Stimulated activated CD8-positive, alpha-beta memory T cell treated with anti-CD3 and anti-CD28 coated beads, Interleukin-15, amount 100 ng/mL, for 48 hours (primary cell): ENCODE measurements at places on chromosomes 11 and 22.
A peak's percentile ranks its signal among the peaks of the same experiment; 100 is the strongest.

DNA sequence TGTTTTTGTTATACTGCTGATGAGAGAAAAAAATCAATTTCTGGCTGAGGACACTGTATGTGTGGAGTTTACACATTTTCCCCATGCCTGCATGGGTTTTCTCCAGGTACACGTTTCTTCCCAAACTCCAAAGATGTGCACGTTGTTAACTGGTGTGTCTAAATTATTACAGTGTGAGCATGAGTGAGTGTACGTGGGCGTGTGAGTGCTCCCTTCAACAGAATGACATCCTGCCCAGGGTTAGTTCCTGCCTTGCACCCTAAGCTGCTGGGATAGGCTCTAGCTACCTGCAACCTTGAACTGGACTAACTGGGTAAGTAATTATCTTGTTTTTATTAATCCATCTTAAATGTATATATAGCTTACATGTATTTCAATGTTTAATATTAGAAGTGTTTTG, 5.5 kb downstream of the NPAT start:
- DNase-seq, result no peak

DNA sequence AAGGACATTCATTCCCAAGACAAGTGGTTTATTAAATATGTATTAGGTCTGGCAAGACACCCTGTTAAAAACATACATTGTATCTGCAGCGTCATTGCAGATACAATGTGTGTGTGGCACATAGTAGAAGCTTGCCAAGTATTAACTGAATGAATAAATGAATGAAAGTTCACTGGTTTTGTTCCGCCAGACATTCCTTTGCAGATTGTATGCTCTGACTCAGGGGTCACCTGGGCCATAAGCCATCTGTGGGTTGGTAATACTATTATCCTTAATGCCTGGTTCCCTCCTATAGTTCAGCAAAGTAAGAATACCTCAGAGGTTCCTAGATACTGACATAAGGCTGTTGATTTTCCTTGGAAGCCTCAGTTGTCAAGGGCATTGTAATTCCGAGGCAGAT, 377.3 kb upstream of the CCDC90B start:
- DNase-seq, result no peak

GRCh38 chr11:128505449-128506065, 81.8 kb downstream of the ETS1 start:
- no peak for DNase-seq

GRCh38 chr11:43197379-43197778, 114.4 kb upstream of the API5 start:
- DNase-seq, result no peak

GRCh38 chr11:107612445-107612844, 21.5 kb downstream of the ELMOD1 start:
- DNase-seq, result no peak

GRCh38 chr11:62832336-62833234, at the start of gene TEX54:
Gene TEX54, minus strand, starts transcription at chr11:62832841.
- no peak for DNase-seq

DNA sequence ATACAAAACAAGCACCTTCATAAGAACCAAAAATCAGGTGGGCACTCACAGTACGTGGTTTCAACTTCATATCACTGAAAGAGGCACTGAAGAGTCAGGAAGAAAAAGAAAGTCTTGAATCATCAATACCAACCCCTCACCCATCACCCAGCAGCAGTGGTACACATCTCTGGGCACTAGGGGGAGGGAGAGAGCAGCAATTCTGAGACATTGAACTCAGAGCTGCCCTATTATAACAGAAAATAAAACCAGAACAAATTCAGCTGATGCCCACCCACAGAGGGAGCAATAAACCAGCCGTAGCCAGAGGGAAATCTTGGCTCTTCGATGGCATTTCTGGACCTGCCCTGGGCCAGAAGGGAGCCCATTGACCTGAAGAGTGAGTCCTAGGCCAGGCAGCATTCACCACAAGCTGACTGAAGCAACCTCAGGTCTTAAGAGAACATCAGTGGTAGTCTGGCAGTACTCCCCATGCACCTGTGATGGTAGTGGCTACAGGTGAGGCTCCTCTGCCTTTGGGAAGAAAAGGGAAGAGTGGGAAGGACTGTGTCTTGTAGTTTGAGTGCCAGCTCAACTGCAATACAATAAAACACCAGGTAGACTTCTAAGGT, 42.2 kb upstream of the FAM181B start:
- no peak for DNase-seq

DNA sequence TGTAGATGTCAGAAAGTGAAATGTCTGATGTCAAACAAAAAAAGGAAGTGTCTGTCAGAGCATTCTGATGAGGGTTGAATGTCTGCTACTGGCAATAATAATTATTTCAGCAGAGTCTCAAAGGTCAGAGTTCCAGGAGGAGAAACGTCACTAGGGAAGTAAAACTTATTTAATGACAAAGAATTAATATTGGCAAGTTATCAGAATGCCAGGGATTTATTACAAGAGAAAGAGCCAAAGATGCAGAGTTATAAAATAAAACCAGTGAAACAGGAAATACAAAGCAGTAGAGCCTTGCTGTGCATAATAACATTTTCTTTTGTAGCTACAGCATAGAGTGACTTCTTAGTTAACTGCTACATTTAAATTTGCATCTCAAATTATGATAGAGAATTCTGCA, 504.0 kb upstream of the LRRC4C start:
- DNase-seq, result no peak

GRCh38 chr11:35182317-35182939, 43.5 kb downstream of the CD44 start:
- no peak for DNase-seq

DNA sequence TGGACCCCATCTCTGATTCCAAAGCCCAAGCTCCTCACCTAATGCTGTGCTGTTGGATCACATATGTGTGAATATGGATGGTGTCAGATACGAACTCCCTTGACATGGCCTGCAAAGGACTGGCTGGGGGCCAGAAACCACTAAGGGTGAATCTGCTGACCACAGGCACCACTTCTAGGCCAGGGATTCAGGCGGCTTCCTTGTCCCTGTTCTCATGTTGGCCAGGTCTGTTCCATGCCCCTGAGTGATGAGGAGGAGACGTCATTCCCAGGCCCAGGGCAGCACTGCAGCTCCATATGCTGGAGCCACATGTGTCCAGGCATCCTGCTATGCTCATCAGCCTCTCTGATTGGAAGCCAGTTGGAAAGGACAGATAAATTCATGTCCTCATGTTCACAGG, 130.0 kb upstream of the BDNF start:
- DNase-seq, result no peak

DNA sequence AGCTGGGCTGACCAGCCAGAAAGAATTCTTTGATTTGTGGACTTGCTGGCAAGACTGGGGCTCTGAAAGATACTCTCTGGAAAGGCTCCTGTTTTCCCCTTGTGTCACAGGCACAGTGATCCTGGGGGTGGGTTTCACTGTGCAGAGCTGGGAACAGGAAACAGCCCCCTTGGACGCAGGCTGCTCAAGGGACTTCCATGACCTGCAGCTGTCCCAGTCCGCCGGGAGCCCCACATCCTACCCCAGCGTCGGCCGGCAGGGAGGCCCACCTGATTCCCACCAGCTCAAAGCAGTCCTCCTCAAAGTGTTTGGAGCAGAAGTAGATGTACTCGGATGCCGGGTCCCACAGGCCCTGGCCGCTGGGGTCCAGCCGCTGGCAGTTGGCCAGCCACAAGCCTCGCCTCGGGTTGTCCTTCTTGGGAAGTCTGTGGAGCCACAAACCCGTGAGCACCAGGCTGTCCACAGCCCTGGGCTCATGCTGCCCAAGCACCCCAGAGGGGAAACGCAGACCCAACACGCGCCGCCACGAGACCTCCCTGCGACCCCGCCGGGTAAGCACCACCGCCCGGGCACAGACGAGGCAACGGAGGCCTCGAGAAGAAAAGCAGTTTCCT, 824 bp downstream of the THAP7 start:
- DNase-seq, result no peak

- DNase-seq, result no peak
These were observed 1.3 kb upstream of the KMT5B start for GRCh38 chr11:68214173-68215086.

DNA sequence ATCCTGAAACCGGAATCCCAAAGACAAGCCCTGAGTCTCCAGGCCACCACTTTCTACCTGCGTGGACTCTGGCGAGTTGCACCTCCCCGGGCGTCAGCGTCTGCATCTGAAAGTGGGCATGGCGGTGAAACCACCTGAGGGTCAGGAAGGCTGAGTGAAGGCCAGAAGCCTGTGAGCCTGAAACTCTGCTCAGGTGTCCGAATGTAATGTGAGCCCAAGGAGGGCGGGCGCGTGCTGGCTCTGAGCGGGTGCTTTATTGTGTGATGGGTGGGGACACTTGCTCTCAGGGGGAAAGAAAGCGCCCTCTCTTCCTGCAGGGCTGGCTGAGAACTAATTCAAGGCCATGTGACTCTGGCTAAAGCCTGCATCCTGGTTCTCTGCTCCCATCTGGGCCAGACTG, 135.6 kb downstream of the ST3GAL4 start:
- DNase-seq, result no peak

- no peak for DNase-seq
These were observed 19.2 kb downstream of the NPTXR start for GRCh38 chr22:38824585-38824984.

DNA sequence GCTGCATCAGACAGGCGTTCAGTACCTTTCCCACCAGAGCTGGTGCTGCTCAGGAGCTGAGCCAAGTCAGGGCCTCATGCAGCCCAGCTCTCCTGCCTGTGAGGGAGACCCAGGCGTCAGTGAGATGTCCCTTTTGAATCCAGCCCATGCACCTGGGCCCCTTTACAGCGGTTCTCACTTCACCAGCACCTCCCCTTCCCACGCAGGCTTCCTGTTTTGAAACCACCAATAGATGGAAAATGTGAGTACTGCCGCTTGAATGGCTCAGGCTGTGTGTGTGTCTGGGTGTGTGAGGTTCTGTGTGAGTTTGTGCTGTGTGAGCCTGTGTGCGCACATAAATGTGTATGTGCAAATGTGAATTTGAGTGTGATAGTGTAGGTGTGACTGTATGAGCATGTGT, 88.4 kb downstream of the UBASH3B start:
- DNase-seq, result peak; percentile 74

DNA sequence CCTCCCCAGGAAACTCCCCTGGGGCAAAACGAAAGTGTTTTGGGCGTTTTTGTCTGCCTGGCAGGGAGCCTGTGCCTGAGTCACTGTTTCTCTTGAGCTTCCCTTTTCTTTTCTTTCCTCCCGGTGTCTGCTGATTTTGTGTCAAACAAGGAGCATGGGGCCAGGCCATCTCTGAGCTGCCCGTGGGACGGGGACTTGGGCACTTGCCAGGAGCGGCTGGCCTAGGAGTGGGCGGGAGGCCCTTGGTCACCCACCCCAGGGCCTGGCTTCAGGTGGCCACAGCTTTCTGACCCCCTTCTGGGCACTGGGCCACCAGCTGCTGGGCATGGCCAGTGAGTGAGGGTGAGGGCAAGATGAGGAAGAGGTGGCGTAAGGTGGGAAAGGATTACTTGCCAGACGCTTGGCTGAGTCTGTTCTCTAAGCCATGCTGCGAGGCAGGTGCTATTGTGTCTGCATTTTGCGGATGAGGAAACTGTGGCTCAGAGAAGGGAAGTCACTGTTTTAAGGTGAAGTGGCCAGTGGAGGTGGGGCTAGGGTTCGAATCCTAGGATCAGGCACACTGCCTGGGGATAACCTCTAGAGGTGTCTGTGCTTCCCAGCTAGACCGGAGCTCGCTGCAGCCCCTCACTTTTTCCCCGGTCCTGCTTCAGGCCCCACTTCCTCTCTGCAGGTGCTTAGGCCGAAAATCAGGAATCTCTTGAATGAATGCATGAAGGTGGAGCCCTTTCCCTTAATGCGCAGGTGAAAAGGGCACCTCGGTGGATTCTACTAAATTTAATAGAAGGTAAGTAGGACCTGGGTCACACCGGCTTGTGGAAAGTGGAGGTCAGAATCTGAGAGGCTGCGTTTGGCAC, 7.8 kb upstream of the NFAM1 start:
- DNase-seq, result no peak

- no peak for DNase-seq
These were observed 128.0 kb upstream of the FGF3 start for GRCh38 chr11:69947059-69947792.

DNA sequence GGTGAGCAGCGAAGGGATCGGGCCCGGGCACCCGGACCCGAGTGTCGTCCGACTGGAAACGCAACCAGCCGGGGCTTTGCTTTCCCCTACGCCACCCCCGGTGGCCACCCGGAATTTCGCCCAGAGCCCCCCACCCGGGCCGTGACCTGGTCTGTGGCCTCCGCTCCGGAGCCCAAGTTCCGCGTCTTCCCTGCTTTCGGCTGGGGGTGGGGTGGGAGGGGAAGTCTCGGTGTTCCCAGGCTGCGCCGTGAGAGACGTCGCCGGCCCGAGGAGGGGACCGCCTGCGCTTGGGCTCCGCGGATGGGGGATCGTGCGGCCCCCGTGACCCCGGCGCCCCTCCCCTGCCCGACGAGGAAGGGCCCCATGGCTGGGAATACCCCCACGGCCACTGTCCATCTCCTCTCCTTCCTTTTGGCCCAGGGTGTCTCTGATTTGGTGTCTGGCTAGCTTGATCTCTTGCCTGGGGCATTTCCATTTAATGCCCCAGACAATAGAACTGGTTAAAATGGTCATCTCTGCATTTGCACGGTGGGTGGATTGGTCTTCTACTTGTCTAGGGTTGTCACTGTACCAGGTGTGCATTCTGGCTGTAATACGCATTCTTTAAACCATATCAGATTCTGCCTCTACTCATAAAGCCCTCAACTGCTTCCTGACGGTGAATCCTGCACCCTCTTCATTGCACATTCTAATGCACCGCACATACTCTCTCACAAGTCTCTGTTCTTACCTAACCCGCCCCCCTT, 789 bp downstream of the SIK2 start:
- DNase-seq, result peak; percentile 1

DNA sequence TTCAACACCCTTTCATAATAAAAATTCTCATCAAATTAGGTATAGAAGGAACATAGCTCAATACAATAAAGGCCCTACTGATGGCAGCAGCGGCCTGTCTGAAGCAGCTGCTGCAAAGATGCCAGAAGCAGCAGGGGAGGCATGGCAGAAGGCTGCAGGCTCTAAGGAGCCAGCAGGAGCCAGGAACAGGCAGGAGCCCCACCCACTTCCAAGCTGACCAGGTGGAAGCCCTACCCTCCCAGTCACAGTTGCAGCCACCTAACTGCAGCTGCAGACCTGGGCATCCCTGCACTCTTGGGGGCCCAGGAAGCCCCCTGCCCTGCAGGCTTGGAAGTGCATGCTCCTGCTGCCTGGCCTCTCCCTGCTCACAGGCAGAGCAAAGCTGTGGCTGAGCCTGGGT, 18.2 kb upstream of the OR6A2 start:
- no peak for DNase-seq

DNA sequence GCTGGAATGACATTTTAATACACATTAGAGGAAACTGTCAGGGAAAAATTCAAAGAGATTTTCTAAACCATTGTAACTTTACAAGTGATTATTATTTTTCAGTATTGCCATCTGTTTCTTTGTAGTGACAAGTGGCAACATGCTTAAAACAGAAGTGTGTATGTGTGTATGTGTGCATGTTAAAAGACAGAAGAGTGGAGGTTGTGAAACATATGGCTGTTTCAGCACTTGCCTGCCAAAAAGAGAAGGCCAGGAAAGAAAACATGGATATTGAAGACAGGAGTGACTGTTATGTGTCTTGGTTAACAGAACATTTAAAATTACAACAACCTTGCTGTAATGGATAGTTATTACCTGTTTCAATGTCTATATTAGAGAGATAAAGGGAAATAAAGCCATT, 24.3 kb upstream of the VWA5A start:
- no peak for DNase-seq
